ENCODE measurements at places on chromosomes 5 and 9. TPM values are rescaled to one million over a fixed set of nuclear protein-coding genes. Genes with fewer than 3 reads are reported as not detected.

- no peak overlapping the region for H3K27ac ChIP-seq
- no peak for DNase-seq
- no peaks in the 10 kb centered on the region for H3K27me3 ChIP-seq
These were observed 26.9 kb upstream of the ITGA1 start for GRCh38 chr5:52760695-52761366.

- no peaks in the 10 kb centered on the region for H3K36me3 ChIP-seq
- no peaks in the 10 kb centered on the region for H3K27me3 ChIP-seq
- no peak overlapping the region for H3K27ac ChIP-seq
- H3K4me1 ChIP-seq: no peaks in the 10 kb centered on the region
- H3K4me3 ChIP-seq: no peak overlapping the region
These were observed 882.7 kb downstream of the TLE1 start for GRCh38 chr9:80806671-80807070.

DNA sequence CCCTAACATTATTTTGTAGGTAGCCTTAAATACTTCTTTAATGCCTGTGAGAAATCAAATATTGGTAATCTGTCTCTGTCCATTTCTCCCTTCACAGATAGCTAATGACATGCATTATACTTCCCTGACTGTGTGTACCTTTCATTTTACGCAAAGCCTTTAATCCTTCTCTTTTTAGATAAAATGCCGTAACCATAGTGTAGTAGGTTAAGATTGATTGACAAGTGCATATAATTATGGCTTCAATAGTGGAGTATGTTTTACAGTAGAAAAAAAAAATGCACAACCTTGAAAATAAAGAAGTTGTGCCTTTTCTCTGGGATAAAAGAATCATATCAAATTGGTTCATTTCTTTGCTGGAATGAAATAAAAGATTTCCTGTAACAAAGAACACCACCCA lies 559.6 kb upstream of the GRAMD2B start:
- no peak overlapping the region for H3K27ac ChIP-seq
- H3K4me1 ChIP-seq: no peaks in the 10 kb centered on the region
- H3K27me3 ChIP-seq: no peaks in the 10 kb centered on the region
- no peak for DNase-seq

DNA sequence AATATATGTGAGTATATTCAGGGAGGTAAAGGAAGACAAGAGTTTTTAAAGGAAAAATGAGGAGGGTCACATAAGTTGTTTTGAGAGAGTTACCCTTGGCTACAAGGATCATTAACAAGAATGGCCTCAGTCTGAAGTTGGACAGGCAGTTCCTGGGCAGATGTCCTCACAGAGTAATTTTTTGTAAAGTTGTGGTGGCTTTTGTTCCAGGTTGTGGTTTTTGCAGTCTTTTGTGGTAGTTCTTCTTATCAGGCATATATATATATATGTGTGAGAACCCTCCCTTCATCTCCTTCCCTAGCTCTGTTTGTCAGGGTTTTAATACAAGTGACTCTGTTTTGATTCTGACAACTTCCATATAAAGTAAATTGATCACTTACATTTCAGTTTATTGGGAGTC lies 60.0 kb downstream of the CSNK1G3 start:
- no peak for DNase-seq
- no peaks in the 10 kb centered on the region for H3K4me1 ChIP-seq
- no peaks in the 10 kb centered on the region for H3K27me3 ChIP-seq
- H3K36me3 ChIP-seq: peaks cover 31% of the 10 kb centered on the region
- H3K4me3 ChIP-seq: no peak overlapping the region

GRCh38 chr9:111451570-111451969 lies 32.6 kb downstream of the ECPAS start:
- H3K27me3 ChIP-seq: no peaks in the 10 kb centered on the region
- no peaks in the 10 kb centered on the region for H3K4me1 ChIP-seq
- no peak overlapping the region for H3K4me3 ChIP-seq
- H3K36me3 ChIP-seq: no peaks in the 10 kb centered on the region

DNA sequence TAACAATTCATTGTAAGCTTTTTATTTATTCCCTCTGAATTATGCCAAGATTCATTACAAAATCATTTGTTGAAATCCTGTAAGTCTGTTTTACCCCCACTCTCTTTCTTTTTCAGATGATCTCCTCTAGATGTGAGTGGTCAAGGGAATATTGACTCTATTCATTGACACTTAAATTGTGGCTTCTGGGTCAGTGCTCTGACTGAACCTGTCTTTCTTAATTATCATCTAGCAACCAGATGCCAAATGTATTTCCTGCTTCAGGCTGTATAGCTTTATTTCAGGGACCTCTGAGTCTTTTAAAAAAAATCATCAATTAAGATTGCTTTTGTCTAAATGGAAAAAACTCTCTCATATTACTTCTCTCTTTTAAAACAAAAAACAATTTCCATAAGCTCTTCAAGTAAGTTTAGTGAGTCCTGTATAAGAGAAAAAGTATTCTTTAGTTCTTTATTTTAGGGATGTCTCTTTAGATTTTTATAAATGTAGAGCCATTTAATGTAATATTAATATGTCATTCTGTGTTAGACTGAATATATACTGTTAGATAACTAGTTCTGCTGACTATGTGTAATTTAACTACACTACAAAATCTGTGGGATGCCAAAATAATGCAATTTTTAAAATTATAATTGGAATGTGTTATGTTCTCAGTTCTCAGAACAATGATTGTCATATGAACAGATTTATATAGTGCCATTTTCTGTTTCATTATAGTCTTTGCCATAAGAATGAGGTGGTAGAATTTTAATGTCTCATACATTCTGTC lies 645.8 kb upstream of the EDIL3 start:
- H3K27me3 ChIP-seq: no peaks in the 10 kb centered on the region
- H3K36me3 ChIP-seq: no peaks in the 10 kb centered on the region
- no peaks in the 10 kb centered on the region for H3K4me1 ChIP-seq
- no peak overlapping the region for H3K4me3 ChIP-seq
- no peak for DNase-seq

DNA sequence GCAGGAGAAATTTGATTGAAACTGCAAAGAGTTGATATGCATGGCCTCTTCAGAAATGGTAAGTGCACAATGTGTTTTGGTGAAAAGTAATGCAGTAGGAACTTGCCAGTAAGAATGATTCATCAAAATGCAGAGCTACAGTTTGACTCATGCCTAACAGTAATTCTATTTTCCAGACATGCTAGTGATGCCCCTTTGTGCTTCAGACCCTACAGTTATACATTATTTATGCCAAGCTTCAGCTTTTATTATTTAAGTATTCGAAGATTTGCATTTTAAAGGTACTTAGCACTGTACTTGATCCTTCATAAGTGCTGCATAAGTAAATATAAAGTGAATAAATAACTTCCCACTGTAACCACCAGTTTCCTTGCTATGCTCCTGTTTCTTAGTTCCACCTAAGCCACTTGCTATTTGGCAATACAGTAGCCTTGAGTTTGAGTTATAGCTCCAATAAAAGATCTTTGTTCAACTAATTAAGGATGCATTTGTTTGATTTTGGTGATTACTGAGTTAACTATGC lies 3.6 kb upstream of the SPATA31E1 start:
- DNase-seq: no peak
- no peaks in the 10 kb centered on the region for H3K27me3 ChIP-seq
- no peaks in the 10 kb centered on the region for H3K36me3 ChIP-seq
- no peak overlapping the region for H3K27ac ChIP-seq

DNA sequence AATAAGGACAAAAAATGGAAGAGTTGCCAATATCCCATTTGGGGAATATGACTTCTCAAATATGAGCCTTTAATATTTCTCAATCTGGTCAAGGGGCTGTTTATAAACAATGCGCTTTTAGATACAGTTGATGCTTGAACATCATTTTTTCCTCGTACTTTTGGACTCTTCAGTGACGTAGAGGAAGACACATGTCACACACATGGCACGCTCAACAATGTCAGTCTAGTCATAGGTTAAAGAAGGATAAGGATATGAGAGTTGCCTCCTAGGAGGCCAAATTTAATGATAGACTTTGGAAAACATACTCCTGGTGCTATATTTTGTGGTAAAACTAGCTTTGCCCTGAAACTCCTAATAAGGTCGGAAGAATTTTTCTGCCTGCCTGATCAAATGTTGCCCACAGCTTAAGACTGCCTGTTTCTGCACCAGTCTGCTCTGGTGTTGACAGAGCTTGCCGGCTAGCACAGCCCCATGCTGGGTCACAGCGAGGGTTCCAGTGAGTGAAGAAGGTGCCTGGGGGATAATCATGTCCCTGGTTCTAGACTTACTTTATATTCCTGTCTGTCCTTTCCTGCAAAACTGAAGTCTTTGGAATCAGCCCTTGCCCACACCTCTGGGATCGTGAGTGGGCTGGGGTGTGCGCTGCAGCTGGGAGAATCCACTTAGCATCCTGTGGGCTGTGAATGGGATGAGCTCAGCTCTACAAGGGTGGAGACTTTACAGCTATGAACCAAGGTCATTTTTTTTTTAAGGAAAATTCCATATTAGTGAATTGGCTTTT lies 230.8 kb upstream of the IRX4 start:
- no peak overlapping the region for H3K4me3 ChIP-seq
- H3K4me1 ChIP-seq: peaks cover 13% of the 10 kb centered on the region
- peak overlapping the region; percentile 2 for H3K27ac ChIP-seq
- DNase-seq: no peak
- H3K36me3 ChIP-seq: no peaks in the 10 kb centered on the region

DNA sequence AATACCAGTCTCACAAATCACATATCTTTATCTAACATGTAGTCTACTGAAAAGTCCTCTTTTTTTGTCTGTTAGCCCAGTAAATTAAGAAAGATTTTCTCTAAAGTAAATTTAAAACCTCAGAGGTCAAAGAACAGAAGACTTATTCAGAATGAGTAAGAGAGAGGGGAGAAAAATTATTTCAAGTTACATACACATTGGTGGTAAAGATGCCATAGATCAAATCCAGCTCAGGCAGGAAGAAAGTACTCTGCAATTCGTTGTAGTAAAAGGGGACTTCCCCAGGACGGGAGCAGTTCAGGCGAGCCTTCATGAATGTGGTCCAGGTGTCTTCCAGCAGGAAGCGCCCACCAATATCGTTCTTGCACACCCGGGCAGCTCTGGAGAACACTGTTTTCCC lies 344.1 kb downstream of the SEMA5A start:
- no peak for DNase-seq
- H3K4me3 ChIP-seq: no peak overlapping the region
- H3K36me3 ChIP-seq: peaks cover 5% of the 10 kb centered on the region
- H3K4me1 ChIP-seq: no peaks in the 10 kb centered on the region
- H3K27me3 ChIP-seq: no peaks in the 10 kb centered on the region
- H3K27ac ChIP-seq: no peak overlapping the region

The TTC16 gene
- total RNA-seq: not detected

The ZNF883 gene
- total RNA-seq: 0.57 TPM

The COQ4 gene
- 89.2 TPM for total RNA-seq

The SH2D3C gene
- 0.38 TPM for total RNA-seq

The MED7 gene
- 8.3 TPM for total RNA-seq

The AK3 gene
- total RNA-seq: 96.4 TPM

The MIGA2 gene
- total RNA-seq: 28.6 TPM

The FGF18 gene
- not detected for total RNA-seq

The FER gene
- 30.0 TPM for total RNA-seq

The ELOVL7 gene
- 7.4 TPM for total RNA-seq
